ENCODE measurements at places on chromosomes 4 and X.

- DNase-seq = no peak
Observed at GRCh38 chrX:22059775-22060174, 27.6 kb downstream of the PHEX start.

DNA sequence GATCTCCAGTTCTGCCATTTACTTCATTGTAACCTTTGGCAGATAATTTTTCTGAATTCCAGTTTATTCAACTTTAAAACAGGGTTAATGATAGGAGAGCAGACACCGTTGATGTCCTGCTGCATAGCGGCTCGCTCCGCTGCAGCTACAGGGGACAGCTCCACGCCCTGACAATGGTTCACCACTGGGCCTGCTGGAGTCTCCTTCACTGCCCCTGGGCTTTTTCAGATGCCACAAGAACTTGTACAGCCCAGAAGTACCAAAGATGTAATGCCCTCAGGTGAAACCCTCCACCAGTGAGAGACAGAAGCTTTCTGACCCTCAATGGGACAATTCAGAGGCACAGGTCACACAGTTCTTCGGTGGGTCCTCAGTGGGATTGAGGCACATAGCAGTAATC is 22.7 kb upstream of the SEPTIN11 start:
- no peak for DNase-seq

GRCh38 chr4:159227984-159228383 is 125.1 kb downstream of the RAPGEF2 start:
- no peak for DNase-seq

GRCh38 chrX:120562569-120562926 is 1.8 kb upstream of the CUL4B start:
- no peak for DNase-seq

DNA sequence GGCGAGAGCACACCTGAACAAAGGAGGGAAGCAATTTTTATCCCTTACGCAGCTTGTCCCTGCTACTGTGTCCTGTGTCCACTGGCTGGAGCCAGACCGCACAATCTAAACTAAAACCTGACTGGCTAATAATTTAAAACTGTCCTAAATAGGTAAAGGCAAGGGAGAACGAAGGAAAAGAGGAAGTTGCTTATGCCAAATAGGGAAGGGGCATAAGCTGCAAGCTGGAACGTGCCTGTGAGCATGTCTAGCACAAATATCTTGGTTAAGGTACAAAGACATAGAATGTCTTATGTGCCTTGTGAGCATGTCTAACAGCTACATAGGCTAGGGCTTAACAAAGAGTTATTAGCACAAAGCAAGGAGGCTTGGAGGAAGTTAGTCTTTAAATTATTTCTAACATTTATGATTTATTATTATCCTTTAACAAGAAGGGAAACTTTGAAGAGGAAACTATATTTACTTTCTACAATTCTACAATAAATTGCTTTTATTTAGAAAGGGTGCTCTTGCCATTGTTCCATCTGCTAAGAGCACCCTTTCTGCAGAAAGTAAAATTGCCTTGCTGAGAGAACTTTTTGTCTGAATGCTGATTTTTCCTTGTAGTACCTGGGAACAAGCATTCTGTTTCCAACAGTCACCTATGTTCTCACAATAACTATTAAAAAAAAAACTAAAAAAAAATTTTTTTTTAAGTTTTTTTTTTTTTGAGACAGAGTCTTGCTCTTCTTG is 80.6 kb upstream of the CBR4 start:
- DNase-seq = no peak
